Fibroblast of the conjunctiva (primary cell): ENCODE measurements at places on chromosomes 4 and X.
A peak's percentile ranks its signal among the peaks of the same experiment; 100 is the strongest.

- DNase-seq = no peak
These were observed 344.0 kb upstream of the EPHA5 start for GRCh38 chr4:66014146-66014765.

DNA sequence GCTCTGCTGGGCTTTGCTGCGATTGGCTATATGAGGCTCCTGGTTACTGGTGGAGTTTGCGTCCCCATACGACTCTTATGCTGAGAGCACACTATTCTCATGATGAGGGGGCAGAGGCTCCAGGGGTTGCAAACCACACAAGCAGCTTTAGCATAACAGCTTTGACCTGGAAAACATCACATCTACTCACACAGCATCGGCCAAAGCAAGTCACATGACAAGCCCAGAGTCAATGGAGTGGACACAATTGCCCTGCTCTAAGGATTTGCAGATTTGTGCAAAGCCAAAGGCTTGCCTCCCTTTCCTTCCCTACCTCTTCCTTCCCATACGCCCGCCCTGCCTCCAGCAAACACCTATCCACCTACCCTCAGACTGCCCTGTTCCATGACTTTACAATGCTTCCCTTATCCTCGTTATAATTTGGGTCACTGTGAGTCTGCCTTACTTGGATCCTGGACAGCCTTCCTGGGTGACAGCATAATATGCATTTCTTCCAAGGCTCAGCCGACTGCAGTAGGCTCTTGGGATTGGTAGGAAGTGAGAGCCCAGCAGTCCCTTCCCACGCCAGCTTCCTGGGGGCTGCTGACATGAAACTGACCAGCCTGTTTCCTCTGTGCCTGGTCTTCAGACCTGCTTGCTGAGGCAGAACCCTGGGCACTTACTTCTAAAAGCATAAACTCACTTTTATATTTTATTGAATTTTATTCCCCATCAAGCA lies 208.2 kb upstream of the PSAPL1 start:
- DNase-seq = no peak

- DNase-seq = peak; percentile 34
These were observed 77.3 kb upstream of the NOCT start for GRCh38 chr4:138938366-138938690.

- no peak for DNase-seq
These were observed 464.3 kb downstream of the PPARGC1A start for GRCh38 chr4:23425570-23425969.

- no peak for DNase-seq
These were observed 49.1 kb upstream of the DHRSX start for GRCh38 chrX:2549876-2550275.

- DNase-seq = no peak
These were observed 319.8 kb upstream of the SLC7A11 start for GRCh38 chr4:138561906-138562305.

DNA sequence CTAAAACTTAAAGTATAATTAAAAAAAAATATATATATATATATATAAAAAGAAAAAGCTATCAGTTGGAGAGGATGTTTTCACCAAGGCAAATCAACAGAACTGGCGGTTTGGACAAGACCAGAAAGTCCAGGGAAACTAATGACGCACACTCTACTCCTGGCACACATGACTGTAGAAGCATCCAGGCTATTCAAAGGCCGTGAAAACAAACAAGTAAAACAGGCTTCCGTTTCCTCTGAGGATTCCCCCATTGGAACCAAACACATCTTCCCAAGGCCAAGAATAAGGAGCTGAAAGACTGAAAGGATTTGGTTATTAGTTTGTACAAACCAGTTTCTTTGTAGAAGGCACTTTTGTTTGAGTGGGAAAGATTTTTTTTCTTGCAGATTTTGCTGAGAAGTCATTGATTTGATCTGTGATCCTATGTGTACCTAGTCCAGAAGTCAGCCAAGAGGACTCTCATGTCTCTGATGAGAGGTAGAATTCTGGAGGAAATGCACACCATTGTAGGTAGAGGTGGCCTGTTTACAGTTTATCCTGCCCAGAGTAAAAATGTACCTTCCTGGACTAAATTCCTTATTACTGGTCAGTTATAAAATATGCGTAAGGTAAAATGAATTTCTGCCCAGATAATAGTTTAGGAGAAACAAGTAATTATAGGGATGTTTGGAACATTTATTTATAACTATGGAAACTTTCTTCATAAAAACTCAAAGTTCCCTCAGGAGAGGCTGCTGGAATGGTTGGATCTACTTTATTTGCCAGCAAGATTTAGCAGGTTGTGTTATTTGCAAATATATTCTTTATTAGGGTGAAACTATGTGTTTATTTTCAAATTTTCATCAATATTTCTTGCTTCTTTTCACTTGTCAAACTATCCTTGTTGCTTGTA lies 66.5 kb downstream of the DMP1 start:
- DNase-seq = no peak

DNA sequence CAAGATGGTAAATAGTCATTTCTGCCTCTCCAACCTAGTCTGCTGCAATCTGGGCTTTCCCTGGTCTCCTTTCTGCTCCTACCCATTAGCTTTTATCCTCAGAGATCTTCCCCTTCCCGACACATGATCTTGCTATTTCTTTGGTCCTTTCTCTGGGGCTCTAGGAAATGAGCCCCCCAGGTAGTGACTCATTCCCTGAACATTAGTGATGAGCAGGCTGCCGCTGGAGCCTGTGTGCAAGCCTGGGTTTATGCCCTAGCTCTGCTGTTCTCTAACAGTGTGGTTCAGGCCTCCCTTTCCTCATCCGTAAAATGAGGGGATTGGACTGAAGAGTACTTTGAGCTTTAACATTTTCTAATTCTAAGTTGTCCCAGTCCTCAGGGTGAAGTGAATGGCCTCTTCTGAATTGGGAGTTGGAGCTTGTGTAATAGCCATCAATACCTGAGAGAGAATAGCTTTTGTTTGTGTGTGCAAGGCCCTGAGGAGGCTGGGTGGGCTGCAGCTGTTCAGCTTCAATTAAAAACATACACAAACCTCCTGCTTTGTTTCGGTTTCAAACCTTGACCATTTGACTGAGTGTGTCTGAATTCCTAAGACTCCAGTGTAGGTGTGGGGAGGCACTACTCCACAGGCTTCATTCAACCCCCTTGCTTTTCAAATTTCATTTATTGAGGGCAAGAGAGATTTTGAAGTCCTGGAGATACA lies 115.6 kb upstream of the SCML1 start:
- DNase-seq = no peak

DNA sequence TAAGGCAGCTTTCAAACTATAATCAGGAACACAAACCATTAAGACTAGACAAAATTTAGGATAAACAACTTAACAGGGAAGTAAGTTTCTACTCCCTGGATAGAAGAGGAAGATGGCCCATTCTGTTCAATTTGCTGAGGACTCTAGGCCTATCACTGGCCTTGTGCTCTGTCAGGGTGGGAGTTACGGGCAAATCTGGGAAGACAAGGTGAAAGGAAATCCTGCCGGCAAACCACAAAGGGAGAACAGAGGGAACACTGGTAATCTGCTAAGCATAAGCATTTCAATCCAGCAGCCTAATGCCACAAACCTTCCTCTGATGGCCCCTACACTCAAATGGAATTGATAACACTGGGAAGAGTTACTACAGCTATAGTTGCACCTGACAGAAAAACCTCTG lies 8.3 kb downstream of the GPR82 start:
- DNase-seq = no peak

DNA sequence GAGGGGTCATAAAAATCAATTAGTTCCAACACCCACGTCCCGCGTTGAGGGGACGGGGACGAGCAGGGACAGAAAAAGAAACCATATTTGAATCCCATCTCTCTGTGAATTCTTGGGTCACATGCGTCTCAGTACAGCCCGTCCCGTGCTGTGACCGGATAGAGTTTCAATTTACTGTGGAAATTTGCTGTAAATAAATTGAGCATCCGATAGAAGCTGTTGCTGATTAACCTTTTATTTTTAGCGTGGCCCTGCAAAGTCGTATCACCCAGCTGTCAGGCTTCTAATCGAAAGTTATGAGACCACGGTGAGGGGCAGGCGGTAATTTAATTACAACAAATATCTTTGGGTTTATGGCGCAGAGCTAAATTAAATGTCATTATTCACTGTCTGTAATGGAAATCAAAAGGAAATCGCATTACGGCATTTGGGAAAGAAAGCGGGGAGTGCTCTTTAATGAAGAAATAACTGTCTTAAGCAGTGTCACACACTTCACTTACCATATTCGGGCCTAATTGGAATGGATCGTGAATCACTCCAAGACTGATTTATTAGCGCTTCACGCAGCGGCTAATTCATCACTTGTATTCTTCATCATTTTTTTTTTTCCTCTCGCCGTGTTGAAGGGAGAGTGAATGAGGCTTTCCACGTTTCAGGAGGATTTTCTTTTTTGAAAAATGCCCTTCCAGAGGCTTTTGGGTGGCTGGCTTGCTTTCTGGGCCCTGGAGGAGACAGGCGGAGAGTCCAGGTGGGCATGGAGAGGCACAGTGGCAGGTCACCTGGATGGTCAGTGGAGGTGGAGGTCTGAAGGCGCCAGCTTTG lies 7.3 kb downstream of the SHOX start:
- no peak for DNase-seq

DNA sequence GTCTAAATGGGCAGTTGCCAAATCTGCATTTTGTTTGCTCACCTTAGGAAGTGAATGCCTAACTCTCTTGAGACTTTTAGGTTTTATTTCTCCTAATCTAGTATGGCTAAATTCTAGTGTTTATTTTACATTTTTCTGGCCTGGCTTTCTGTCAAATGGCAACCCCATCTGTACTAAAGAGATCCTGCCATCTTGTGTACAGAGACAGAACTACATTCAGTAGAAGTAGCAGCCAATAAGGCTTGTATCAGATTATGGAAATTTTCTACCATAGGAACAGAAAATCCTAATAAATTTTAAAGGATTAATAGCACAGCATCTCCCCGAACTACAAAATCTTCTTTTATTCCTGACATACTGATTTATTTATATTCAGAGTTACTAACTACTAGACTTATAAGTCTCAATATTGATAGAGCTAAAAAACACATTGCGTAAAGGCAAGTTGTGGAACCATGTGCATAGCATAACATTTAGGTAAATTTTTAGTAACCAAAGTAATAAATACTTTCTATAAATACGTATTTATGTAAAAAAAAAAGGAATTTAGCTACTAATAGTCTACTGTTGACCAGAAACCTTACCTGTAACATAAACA lies 45.5 kb downstream of the TMEM144 start:
- DNase-seq = peak; percentile 53

DNA sequence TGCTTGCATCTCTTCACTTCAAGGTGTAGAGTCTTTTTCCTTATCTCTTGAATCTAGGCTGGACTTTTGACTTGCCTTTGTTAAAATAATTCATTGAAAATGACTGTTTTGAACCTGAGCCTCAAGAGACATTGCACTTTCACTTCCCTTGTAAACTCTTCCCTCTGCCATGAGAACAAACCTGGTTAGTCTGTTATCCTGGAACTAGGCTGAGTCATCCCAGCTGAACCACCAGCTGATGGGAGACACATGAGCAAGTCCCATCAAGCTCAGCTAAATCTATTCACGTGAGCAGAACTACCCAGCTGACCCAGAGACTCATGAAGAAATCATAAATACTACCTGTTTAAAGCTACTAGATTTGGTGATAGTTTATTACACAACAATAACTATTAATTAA lies 202.3 kb upstream of the CENPE start:
- DNase-seq = no peak

DNA sequence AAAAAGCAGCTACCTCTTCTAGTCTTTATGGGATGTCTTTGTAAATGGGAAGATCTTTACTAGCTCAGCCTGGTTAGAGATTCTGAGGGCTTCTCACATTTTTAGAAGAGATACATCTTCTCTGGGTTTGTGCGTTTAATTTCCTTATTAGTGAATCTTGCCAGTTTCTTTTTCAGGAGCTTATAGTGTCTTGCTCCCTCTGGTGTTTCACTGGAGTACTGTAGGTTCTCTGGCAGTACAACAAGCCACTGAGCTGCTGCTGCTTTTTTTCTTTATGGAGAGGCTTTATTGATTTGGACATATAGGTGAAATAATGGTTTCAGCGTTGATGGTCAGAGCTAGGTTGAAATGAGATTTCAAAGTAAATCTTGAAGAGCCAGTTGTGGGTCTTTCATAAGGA lies 82.9 kb downstream of the LAS1L start:
- DNase-seq = peak; percentile 0

DNA sequence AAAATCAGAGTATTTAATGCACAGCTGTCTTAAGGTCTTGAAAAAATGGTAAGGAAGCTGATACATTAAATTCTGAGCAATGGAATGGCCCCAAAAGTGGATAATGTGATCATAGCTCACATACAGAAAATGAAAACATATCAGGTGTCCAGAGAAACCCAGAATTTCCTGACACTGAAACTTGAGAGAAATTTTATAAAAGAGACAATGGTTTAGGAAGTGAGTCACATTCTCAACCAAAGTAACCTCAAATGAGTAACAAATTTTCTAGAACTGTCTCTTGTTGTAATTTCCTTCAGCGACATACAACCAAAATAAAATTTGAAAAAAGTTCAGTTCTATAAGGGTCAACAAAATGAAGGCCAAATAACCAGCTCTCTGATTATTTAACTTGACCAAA lies 37.4 kb upstream of the PACRGL start:
- DNase-seq = no peak

GRCh38 chr4:26568446-26568994 lies 15.4 kb upstream of the TBC1D19 start:
- DNase-seq = peak; percentile 36

- DNase-seq = no peak
These were observed 3.1 kb upstream of the ZFX start for GRCh38 chrX:24146283-24146949.

DNA sequence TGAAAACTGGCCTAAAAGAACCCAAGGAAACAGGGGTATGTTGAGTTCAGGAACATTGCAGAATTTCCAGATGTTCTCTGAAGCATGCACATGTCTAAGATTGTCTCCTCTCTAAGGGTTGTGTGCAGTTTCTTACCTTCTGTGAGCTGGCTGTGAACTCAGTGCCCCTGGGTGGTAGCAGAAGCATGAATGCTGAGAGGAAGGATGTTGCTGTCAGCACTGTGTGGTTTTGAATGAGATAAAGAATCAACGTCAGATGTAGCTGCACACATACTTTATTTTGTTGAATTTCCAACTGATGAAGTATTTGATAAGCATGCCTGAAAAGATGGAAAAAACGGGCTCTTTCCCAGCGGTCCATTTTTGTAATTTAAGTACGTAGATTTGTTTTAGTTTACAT lies 23.8 kb upstream of the CD38 start:
- DNase-seq = no peak

- no peak for DNase-seq
These were observed 23.1 kb downstream of the ATP8A1 start for GRCh38 chr4:42633605-42634388.
